Astrocyte of the spinal cord (primary cell): ENCODE measurements at places on chromosomes 11 and 22.

- DNase-seq: no peak
Observed at GRCh38 chr11:88404932-88405710, 67.6 kb upstream of the CTSC start.

DNA sequence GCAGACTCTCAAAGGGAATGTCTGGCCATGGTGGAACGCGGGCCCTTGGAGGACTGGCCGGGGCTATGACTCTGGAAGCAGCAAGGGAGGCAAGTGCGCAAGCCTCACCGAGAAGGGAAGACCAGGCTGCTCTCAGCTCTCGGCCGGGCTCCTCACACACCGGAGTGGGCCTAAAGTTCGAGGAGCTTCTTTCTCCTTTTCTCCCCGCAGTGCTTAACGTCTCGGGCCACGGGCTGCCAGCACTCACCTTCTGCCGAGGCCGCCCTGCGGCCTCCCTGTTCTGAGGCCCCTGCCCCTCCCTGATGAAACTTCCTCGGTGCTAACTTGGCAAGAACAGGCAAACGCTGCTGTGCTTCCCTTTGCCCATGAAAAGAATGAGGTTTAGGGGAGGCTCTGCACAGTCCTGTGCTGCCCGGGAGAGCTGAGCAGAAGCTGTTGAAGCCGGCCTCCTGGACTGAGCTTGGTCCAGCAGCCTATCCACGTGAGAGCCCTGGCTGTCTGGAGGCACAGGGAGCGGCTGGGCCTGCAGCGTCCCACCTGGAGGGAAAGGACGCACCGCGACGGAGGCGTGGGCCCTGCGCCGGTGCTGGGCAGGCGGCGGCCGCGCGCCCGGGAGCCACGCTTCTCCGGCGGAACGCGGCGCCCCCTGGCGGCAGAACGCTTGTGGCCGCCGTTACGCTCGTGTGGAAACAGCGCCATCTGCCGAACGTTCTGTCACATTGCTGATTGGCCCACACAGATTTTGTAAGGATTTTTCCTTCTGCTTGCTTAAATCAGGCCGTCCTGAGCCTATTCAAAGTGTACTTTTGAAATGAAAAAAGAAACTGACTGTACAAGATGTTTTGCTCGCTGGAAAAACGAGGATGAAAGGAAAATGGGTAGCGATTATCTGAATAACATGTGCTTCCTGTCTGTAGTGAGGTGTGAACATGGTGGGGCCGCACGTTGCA is 65.0 kb upstream of the TMEM45B start:
- peak; percentile 75 for DNase-seq

DNA sequence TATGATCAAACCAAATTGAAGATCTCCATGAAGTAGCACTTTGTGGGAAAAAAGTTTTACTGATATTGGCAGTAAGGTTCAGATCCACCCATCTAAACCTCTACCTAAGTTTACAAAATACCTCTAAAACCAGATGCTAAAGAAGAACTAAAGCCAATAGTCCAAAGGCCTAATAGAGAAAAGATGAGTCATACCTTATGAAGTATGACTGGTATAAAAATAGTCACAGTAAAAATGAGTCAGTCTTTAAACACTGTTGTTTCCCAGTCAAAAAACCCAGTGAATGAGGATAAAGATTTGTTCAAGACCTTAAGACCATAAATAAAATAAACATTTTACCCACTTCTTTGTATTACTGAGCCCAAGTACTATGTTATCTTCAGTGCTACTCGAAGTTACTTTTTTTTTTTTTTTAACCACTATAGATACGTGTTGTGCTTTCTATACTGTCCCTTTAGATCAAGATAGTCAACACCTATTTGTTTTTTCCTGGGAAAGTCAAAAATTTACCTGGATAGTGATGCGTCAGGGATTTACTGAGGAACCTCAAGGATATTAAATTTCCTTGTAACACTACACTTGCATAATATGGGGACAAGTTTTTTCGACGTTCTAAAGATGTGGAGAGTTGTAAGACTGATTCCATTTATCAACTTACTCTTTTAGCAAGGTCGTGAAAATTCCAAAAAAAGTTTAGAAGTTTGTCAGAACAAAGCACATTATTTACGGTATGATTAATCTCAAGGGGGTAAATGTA is 87.3 kb downstream of the CCDC73 start:
- peak; percentile 87 for DNase-seq

- DNase-seq: peak; percentile 12
Observed at GRCh38 chr11:84686716-84687115, 940.4 kb downstream of the DLG2 start.

GRCh38 chr11:58926251-58926650 is 13.0 kb upstream of the GLYATL1 start:
- DNase-seq: peak; percentile 17

- no peak for DNase-seq
Observed at GRCh38 chr22:22043296-22044078, 60.9 kb upstream of the TOP3B start.

DNA sequence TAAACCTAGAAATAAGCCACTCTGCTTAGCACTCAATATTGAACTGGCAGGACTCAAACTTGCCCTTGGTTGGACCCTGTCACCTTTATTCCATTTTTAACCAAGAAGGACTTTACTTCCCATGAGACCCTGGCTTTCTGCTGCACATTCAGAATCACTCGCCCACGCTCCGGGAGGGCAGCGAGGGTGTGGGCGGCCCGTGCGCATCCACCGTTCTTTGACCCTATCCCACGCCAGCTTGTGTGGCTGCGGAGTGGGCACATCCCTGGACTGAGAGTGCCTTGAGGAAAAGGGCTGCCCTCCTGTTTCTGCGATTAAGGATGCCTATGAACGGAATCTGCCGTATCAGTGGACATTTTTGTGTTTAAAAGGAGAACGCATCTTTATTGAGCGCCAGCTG is 39.6 kb downstream of the TRIM44 start:
- DNase-seq: no peak

- DNase-seq: no peak
Observed at GRCh38 chr22:39183991-39184585, 31.6 kb upstream of the CBX7 start.

DNA sequence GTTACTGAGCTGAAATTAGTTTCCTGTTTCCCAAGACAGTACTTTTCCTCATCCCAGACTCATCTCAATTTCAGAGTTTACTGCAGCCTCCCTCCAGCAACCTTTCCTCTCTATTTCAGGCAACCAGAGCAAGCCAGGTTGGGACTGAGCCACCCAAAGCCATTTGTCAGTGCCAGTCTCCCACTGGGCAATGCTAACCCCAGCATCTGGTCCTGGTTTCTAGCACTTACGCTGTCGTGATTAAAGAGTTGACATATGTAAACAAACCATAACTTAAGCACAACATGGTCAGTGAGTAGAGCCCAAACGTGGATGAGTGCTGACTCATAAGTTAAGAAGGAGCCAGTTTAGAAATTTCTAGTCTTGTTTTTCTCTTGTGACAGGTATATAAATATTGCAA is 119.6 kb upstream of the BLID start:
- peak; percentile 88 for DNase-seq

GRCh38 chr11:69157156-69157821 is 1.6 kb downstream of the SMIM38 start:
- peak; percentile 46 for DNase-seq

GRCh38 chr11:106601684-106602297 is 416.5 kb downstream of the GUCY1A2 start:
- DNase-seq: no peak

DNA sequence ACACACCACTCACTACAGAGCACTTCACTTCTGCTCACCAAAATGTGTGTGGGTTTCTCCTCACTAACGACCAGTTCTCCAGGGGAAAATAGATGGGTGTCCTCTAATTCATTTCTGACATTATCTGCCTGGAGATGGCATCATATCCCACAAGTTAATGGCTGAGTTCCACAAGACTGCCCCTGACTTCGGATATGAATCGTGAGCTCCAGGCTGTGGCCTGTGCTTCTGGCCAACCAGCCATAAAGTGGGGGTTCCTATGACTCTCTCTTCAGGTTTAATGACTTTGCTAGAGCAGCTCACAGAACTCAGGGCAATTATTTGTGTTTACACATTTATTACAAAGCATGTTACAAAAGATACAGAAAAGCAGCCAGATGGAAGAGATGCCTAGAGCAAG is 113.0 kb upstream of the SYT13 start:
- DNase-seq: no peak

DNA sequence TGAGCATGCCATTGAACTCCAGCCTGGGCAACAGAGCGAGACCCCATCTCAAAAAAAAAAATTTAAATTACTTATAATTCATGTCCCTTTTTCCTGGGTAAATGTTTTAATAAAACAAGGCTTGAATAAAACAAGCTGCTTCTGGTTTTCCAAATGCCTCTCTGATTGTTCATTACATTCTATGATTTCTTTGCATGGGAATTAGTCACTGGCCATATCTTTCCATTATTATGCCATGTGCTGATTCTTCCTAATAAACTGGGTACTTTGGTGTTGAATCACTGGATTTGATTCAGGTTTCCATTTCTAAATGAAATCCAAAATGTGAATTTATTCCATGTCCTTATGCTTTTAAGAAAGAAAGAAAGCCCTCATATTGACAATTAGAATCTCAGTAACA is 42.6 kb downstream of the ZNF215 start:
- DNase-seq: peak; percentile 60

DNA sequence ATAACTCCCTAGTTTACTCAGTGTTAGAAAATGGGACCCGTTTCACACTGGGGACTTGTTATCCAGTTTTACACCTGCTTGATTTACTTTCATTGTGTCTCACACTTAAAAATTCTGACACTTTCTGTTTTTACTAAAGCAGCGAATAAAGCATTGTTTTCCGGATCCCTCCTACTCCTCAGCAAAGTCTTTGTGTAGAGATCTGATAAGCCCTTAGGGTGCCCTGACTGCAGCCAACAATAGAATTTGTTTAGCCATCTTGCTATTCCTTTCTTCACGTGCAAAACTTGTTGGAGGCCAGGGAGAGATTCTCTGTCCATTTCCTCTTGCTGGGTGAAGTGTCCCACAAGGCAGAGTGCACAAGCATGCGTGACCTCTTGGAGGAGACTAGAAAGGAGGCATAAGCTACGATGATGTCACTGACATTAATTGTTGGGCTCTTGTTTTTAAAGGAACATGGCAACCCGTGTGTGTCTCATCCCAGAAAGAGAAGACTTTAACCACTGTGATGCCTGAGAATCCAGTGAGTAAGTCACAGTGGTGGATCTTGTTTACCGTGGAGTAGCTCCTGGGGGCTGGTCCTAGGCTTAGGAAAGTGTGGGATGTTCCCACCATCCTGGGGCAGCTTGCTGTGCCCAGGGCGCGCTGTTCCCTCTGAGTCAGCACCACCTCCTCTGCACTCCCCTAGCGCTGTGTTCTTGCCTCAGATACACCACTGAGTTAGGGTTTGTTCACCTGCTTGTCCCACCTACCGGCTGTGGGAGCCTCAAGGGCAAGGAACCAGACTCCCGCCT is 27.7 kb downstream of the MICAL2 start:
- DNase-seq: peak; percentile 99

- DNase-seq: no peak
Observed at GRCh38 chr11:76610871-76611475, 59.6 kb downstream of the LRRC32 start.

DNA sequence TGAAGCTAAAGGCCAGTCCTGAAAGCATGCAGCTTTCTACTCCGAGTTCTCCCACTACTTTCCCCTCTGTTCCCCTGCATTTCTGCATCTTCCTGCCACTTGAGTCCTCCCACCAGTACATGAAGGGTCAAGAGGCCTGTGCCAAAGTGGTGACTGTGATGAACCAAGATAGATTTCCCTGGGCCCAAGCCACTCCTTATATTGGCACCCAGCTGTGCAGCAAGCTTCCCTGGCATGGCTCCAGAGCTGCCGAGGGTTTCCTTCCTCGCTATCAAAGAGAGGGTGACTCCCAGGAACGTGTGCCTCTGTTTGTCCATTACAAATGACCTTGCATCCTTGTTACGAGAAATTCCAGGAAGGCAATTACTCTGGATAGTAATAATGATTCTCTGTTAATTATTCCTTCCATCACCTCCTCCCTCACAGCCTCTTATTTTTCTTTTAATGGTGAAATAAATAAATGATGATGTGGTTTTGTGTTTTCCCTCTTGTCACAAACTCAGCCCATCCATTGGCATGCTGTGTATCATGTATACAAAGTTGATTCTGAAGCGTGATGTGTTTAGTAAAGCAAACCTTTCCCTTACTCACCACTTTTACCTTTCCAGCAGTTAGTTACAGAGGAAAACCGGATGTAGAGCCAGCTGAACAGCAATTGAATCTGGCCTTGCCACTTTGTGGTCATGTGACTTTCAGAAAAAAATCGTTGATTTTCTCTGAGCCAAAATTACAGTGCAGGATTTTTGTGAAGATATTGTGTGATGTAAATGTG is 8.3 kb downstream of the SRSF8 start:
- no peak for DNase-seq

DNA sequence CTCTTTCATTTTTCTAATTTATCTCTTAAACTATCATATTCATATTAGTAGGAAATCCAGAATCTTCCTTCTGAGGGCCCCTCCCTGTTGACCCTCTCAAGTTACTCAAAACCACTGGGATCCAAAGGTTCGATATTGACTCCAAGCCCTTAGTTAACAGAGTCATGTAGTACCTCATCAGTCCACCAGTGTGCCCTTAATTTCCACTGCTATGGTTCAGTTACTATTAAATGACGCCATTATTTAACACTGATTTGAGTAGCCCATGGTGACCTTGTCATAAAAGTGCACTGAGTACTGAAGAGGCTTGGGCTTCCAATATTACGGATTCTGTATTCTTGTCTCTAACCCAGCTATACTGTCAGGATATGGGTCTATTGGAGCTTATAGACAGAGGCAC is 91.9 kb upstream of the MS4A8 start:
- no peak for DNase-seq

- no peak for DNase-seq
Observed at GRCh38 chr22:32874976-32875375, 73.5 kb downstream of the TIMP3 start.

GRCh38 chr22:22348127-22348814 is 103.7 kb downstream of the VPREB1 start:
- DNase-seq: no peak

DNA sequence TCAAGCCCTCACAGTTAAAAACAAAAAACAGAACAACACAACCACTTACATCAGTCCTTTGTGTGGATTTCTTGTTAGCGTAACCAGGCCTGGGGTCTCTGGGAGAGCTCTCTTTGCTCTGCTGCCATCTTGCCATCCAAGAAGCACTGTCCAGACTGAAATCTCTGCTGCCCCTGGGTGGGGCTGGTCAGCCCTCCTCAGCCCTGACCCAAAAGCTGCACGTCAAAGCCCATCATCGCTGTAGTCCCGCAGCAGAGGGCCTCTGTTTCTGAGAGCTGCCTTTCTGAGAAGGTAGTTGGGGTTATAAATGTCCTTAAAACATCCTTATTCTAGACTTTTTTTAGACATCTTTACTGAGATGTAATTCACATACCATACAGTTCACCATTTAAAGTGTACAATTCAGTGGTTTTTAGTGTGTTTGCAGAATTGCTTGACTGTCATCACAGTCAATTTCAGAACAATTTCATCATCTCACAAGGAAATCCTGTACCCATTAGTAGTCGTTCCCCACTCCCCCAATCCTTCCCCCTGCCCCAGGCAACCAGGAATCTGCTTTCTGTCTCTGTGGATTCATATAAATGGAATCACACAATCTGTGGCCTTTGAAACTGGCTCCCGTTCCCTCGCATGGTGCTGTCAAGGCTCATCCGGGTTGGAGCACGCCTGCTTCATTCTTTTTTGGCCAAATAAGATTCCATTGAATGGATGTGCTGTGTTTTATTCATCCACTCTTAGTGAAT is 94.9 kb downstream of the TBC1D22A start:
- DNase-seq: no peak
